ENCODE measurements at places on chromosomes 16 and 17.

DNA sequence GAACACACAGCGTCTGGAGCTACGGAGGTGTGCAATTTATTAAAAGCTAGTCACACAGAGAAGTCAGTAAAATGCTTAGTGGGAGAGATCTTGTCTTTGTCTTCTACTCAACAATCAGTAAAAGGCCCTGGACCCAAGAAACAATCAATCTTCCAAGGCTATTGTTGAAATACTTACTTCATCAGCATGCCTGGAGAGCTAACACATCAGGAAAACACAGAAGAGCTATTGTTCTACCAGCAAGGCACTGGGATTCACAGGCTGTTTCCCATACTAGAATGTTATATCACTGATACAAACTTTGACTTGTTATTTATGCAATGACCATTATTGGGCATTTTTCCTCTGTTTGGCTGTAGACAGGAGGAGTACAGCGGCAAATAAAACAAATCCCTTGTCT is 247.8 kb upstream of the ERCC4 start:
- DNase-seq: no peak

DNA sequence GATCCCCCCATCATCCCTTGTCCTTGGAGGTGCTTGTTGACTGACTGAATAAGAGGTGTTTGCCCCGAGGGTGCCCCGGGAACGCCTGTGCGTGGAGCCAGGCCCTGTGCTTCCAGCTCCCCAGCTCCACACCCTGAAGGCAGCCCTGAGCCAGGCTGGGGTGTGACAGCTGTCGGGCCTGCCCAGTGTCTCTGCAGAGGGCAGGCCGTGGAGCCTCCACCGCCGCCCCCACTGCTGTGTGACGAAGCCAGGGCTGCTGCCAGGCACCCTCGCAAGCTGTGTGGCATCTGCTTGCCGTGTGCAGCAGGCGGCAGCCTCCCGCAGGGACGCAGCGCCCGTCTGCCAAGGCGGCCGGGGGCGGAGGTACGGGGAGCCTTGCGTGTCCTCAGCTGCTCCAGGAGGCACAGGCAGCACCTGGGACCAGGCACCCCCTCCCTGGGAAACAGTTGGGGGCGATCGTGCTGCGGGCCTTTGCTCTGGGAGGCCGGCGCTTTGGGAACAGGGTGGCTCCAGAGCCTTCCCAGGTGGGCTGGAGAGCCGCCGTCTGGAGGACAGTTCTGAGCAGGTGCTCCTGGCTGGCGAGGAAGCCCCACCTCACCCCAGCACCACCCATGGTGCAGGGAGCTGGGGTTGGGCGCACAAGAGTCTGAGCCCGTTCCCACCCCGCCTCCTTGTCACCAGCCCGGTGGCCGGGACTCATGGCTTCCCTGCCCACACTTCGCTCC is 26.6 kb downstream of the GSE1 start:
- DNase-seq: no peak

- DNase-seq: no peak
Measured at GRCh38 chr17:81067391-81067811, 32.5 kb downstream of the BAIAP2 start.

GRCh38 chr16:74774223-74775139 is at the start of gene FA2H:
TSS of gene FA2H (minus strand) at chr16:74774820. CDS start at chr16:74774755, 65 bp downstream.
- peak; percentile 61 for DNase-seq

DNA sequence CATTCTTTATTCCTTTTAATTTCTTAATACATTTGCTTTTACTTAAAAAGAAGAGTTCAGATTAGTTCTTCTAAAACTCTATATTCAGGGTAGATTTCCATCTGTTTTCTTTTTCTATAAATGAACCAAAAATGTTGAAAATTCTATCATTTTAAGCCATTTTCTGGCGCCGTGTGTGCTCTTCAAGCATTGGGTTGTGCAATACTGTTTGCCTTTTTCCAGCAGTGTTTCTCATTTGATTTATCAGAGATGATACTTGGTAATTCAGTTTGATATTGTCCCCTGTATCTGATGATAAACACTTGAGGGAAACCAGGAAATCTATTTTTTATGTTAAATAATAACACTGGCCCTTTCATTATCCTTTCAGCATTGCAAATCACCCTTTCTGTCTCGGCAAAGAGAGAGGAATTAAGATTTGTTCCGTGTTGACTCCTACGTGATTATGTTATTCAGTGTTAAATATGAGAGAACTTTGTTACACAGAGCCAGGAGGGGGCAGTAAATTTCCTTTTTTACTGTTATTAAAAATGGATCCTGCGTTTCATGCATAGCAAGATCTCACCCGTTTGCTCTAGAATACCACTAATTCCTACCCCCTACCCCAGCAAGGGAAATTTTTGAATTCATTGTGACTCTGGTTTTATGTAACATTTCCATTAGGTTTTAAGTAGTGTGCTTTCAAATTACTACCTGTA is 606.9 kb upstream of the RBFOX1 start:
- no peak for DNase-seq

DNA sequence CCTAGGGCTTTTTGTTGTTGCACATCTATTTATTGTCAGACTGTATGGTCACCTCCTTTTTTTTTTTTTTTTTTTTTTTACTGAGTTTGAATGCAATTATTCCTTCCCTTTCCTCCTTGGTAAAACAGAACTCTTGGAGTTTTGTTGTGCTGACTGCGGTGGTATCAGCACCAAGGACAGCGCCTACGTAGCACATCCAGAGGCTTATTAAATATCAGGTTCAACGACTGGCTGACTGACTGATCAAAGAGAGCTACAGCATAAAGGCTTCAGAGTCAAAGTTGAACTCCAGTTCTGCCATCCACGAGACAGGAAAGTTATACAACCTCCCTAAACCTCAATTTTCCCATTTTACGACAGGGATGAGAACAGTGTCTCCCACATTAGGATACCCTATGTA is 86.1 kb upstream of the RBFOX1 start:
- DNase-seq: no peak

DNA sequence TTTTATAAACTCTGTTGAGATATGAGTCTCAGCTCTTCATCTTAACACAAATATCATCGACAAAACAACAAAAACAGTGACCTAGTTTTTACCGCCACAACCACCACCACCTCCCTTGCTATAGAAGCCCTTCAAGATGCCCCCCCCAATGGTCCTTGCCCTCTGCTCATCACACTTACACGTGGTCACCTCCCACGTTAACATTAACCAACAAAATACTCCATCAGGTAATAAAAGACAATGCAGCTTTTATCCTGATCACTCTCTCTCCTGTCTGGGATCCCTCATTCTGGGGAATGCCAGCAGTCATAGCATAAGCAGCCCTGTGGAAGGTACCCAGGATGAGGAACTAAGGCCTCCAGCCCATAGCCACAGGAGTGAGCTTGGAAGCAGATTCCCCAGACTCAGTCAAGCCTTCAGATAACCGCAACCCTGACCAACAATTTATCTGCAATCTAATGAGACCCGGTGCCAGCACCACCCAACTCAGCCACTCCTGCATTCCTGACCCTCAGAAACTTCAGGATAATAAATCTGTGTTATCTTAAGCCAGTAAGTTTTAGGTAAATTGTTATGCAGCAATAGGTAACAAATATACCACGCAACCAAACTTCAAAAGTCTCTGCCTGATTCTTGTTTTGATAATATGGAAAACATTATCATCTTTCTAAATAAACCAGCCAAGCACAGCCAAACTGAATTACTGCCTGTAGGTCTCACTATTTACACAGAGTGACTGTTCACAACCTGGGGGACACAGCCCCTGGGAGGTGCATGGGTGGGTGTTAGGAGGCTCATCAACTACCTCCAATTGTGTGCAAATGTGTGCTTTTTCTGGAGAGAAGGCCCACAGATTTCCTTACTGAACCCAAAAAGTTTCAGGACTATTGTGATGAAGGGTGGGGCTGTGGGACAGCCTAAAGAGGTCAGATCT is 6.1 kb downstream of the PECAM1 start:
- DNase-seq: no peak

- no peak for DNase-seq
Measured at GRCh38 chr17:81534157-81535006, 6.2 kb downstream of the FSCN2 start.

DNA sequence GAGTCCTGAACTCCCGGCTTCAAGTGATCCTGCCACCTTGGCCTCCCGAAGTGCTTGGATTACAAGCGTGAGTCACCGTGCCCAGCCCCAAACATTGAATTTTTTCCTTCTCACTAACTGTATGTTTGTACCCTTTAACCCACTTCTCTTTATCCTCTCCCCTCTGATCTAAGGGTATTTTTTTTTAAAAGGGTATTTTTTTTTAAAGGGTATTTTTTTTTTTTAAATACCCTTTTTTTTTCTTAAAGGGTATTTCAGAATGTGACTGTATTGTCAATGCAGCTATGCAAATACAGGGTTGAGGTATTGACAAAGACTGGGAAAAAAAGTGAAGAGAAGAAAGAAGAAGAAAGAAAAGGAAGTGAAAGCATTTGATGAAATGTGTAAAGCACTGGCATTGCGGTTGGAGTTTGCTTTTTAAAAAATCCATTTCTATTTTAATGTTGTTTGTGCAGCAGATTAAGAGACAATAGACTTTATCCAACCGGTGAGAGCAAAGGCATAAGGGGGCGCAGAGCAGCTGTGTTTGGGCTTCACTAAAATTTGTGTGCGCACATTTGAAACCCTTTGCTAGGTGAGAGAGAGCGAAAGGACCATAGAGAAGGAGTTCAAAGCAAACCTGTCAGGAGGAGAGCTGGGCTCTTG is 42.4 kb downstream of the SYT17 start:
- no peak for DNase-seq

GRCh38 chr17:82160075-82160474 is 52.6 kb downstream of the CCDC57 start:
- DNase-seq: no peak

DNA sequence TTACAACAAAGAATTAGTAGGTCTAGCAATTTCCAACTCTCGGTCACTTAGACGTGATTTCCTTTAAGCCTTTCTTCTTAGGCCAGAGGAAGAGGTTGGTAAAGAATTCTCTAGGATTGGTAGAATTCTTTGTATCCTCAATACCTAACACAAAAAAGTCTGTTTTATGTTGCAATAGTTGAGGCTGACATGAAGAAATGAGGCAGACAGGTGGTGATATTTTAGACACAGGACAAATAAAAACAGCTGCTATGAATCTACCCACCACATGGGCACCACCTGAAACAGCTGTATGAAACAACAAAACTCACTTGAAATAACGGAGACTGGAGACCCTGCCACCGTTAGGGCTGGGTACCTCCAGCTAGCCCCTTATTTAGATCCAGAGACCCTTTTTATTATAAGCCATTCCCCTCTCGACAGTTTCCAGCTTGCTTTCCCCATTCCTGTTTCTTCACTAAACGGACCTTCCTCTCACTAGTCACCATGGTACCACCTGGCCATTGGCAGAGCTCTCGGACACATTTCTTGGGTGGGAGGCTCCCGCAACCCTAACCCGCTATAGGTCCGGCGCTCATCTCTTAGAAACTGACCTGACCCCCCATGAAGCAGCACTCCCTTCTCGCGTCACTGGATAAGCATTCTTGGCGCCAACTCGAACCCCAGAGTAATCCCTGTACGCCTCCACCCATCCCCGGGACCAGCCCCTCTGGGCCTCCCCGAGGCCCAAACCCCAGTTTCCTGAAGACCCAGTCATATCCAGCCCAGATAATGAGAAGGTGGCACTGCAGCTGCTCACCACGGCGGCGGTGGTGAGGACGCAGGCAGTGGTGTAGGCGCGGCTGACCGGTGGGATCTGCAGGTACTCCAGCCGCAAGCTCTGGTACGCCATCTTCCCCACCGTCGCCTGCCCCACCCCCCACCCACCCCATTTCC is at the start of gene DERL2:
DERL2 (minus strand) TSS at position 909 of the 936 bp plus-strand sequence; CDS start at position 892, 17 bp downstream.
- DNase-seq: no peak
